HS-27A (cell line): ENCODE measurements at places on chromosomes 11 and 22.

- peak; percentile 31 for DNase-seq
Observed at GRCh38 chr11:63802637-63803414, 10.4 kb upstream of the SPINDOC start.

- DNase-seq = no peak
Observed at GRCh38 chr11:134074766-134075165, 5.9 kb downstream of the JAM3 start.

- DNase-seq = no peak
Observed at GRCh38 chr22:47724030-47724429, 961.6 kb downstream of the TBC1D22A start.

DNA sequence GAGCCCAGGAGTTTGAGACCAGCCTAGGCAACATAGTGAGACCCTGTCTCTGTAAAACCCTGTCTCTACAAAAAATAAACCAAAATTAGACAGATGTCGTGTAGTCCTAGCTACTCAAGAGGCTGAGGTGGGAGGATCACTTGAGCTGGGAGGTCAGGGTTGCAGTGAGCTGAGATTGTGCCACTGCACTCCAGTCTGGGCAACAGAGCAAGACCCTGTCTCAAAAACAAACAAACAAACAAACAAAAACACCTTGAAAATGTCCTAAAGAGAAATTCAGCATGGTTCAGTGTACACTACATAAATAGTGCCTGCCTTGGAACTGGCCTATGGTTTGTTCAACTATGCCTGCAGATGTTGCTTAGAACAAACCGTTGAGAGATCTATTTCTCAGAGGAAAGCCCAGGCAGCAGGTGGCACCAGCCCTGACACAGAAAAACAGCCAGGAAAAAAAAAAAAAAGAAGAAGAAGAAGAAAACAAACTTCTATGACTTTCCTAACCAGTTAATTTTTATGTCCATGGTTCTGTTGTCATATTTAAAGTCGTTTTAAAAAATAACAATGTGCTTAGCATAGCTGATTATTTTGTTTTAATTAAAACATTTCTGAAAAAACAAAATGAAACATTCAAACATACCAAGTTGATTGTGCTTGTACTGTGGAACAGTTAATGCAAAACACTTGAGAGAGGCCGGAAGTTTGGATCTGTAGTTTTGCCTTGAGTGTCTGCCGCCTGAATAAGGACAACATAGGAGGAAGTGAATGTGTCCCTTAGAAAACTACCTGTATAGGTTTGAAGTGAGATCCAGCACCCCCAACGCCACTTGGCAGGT, 5.4 kb downstream of the KREMEN1 start:
- DNase-seq = no peak

- no peak for DNase-seq
Observed at GRCh38 chr11:98561877-98562395, 458.8 kb upstream of the CNTN5 start.

DNA sequence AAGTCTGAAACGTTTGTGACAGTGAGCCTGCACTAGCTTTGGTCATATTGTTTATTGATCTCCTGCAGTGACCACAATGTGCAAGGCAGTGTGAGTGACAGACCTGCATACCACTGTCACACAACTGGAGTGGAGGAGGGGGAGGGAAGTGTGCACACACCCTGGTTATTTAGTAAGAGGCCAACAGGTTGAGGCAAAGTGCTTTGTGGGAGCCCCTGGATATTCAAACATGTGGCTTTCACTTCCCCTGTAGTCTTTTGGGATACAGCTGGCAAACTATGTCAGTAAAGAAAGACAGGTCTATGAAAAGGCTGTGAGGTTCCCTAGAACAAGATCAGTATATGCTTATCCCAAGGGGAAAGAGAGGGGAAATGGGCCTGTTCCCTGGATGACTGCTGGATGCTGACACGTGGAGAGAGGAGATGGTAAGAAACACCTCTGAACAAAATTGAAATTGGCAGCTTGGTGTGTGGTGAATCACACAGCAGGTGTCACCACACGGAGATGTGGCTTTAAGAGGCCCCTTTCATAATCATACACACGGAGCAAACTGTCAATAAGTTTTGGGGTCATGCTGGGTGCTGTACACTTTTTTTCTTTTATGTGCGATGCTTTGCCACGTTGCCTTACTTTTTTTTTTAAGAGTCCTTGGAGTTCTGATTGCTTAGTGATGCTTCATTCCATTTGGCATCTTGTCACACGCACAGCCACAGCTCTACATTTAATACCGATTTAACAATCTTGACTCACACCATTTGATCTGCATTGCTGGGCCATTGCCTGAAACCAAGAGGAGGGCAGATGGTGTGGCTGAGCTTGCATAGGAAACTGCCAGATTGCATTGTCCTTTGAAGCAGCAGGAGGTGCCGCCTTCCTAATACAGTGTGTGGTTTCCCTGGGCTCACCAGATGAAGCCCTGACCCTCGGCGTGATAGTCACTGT, 11.3 kb downstream of the OSBP2 start:
- DNase-seq = peak; percentile 20

DNA sequence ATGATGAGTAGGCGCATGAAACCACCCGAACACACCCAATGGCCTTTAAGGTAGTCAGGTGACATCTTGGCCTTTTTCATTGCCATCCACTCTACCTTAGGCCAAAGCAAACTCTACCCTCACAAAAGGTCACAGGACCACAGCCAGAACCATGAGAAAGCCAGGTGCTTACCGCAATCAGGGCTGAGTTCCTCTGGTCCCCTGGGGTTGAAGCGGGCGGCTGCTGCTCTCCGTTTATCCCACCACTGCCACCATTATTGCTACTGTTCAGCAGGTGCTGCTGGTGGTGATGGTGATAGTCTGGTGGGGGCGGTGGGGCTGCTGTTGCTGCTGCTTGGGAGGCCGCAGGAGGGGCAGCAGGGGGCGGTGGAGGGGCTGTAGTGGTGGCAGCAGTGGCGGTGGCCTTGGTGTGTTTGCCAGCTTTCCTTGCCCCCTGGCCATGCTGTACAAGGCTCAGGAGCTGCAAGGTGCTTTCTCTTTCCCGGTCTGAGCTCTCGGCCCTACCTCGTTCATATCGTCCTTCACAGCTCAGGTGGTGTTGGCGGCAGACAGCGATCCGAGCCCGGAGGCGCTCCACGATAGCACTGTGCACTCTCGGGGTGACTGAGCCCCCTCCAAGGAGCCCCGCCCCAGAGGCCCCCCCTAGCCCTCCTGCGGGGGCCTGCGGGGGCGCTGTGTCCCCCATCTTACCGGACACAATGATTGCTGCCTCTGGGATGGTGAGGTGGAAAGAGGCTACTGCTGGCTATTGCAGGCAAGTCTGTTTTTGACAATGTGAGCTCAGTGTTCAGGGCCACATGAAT, 1.6 kb downstream of the MAML2 start:
- no peak for DNase-seq

GRCh38 chr22:46953968-46954765, 191.7 kb downstream of the TBC1D22A start:
- DNase-seq = no peak

DNA sequence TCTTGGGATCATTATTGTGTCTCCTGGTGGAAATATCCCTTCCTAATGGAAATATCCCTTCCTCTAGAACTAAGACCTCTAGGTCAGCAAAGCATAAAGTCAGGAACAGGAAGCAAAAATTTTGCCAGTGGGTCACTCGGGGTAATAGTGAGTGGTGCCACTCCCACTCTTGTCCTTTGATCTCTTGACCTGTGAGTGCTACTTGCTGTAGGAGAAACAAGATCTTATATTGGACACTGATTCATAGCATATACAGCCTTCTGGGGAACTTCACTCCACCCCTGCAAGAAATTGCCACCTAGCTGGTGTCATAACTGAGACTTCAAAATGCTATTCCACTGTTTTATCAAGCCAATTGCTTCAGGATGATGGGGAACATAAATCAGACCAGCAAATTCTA, 44.7 kb upstream of the TMEM45B start:
- no peak for DNase-seq

DNA sequence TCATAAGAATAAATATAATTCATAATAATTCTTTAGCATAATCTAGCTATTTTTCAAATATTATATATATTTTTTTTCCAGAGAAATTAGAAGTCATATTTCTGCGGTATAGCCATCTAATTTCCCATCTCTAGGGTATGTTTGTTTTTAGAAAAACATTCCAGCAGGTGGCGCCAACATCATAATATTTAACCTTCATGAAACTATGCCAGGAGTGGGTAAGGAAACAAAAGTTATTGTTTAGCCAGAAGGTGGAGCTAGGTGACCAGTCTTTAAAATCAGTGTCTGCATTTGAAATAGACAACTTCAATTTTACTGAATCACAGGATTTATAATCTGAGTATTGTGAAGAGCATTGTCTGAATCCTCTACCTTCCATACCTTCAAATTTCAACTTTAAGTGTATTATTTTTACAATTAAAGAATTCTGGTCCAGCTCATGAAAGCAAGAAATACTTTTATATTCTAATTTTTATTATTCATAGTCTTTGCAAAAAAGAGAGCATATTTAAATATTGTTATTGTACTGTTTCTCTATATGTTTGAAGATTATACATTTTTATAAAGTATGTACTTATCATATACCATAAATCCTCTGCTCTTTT, 15.7 kb upstream of the CCDC179 start:
- DNase-seq = peak; percentile 79

- DNase-seq = no peak
Observed at GRCh38 chr22:32986766-32987040, 71.5 kb downstream of the SYN3 start.
